Stimulated activated CD8-positive, alpha-beta memory T cell treated with anti-CD3 and anti-CD28 coated beads, Interleukin-15, amount 100 ng/mL, for 48 hours (primary cell): ENCODE measurements at places on chromosomes 3 and 15.

GRCh38 chr15:60395276-60396011, 2.3 kb downstream of the ANXA2 start:
- no peak for DNase-seq

DNA sequence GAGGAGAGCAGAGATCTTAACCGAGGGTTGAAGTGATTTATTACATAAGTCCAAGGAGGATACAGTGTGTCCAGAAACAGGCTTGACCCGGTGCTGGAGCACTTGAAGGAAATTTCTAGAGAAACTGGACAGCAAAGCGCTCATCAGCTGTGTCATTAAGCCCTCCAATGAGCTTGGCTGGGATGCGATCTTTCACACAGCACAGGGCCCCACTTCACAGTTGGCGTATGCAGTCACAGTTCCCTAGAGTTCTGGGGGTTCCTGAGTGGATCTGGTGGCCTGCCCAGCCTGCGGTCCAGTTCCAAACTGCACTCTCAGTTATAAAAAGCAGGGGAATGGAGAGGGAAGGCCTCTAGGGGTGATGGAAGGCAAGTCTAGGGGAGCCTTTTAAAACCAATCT, 13.6 kb downstream of the ST8SIA2 start:
- no peak for DNase-seq

- no peak for DNase-seq
Observed at GRCh38 chr15:92624401-92624991, 31.1 kb downstream of the FAM174B start.

GRCh38 chr3:134718726-134719125, 67.9 kb upstream of the KY start:
- DNase-seq, result no peak

DNA sequence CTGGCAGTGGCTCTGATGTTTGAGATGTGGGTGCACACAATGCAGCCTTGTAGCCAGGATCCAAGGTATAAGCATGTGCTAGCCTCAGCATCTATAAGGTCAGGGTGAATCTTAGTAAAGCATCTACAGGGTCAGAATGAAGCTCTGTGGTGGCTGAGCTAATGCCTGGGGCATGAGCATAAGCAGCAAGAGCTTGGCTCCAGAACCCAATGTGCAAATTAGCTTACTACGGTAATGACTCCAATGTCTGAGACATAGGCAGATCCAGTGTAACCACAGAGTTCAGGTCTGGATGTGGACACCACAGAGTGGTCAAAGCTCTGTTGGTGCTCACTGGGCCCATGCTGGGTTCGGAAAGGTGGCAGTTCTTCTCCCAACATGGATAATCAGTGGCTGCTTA, 304.5 kb upstream of the NECTIN3 start:
- no peak for DNase-seq

- DNase-seq, result no peak
Observed at GRCh38 chr15:100769043-100769974, 110.3 kb upstream of the ALDH1A3 start.

DNA sequence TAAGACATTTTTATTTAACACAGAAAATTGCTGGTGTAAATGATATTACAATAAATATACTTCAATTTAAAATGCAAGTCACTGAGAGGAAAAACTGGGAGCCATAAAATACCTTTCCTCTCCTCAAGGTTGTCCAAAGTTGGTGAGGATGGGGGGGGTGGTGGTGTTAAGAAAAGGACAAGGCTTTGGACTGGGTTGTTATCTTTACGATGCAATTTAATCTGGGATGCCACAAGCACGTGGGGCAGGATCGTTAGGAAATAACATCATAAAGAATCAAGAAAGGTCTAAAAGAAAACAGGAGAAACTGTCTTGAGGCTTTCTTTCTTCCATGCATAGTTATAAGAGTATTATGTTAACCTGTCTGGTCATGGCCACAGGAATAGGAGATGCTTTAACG, 66.9 kb downstream of the NMNAT3 start:
- DNase-seq, result no peak

DNA sequence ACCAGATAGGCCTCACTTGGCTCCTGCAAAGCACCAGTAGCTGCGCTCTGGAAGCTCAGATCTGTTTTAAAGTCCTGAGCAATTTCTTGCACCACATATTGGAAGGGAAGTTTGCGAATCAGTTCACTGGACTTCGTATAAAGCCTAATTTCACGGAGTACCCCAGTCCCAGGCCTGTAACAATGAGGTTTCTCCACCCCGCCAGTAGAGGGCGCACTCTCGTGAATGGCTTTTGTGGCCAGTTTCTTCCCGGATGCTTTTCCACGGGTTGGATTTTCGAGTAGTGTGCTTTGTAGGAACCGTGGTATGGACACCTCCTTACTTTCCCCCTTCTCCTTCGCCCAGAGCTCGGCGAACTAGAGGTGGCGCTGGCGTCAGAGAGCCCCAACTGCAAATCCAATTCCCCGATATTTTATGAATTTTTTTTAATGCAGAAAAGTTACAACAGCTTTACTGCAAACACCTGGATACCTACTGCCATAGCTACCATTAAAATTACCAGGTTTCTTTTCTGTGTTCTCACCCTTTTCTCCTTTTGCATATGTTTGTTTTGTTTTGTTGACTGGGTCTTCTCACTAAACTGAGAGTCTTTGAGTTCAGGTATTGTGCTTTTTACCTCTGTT, 13.3 kb downstream of the RARB start:
- no peak for DNase-seq

GRCh38 chr3:17125738-17126442, 241.1 kb downstream of the PLCL2 start:
- no peak for DNase-seq

- no peak for DNase-seq
Observed at GRCh38 chr3:10370429-10370828, 49.5 kb upstream of the SEC13 start.

DNA sequence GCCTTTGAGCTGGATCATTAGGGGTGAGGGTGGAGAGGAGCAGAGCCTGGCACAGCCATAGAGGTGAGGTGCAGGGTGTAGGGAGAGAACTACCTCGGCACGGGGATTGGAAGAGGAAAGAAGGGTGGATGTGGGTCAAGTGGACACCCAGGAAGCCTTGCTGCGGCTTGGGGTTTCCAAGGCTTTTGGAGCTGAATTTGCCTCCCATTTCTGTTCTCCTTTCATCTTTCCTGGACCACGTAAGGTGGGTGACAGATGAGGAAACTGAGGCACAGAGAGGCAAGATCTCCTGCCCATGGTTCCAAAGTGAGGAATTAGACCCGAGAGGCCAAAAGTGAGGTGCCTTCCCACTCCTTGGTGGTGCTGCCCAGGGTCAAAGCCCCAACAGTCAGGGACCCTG, 35.4 kb upstream of the SFMBT1 start:
- DNase-seq, result no peak

DNA sequence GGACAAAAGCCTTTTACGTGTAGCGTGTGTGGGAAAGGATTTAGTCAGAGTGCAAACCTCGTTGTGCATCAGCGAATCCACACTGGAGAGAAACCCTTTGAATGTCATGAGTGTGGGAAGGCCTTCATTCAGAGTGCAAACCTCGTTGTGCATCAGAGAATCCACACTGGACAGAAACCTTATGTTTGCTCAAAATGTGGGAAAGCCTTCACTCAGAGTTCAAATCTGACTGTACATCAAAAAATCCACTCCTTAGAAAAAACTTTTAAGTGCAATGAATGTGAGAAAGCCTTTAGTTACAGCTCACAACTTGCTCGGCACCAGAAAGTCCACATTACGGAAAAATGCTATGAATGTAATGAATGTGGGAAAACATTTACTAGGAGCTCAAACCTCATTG, 10.5 kb downstream of the ZNF35 start:
- DNase-seq, result no peak

DNA sequence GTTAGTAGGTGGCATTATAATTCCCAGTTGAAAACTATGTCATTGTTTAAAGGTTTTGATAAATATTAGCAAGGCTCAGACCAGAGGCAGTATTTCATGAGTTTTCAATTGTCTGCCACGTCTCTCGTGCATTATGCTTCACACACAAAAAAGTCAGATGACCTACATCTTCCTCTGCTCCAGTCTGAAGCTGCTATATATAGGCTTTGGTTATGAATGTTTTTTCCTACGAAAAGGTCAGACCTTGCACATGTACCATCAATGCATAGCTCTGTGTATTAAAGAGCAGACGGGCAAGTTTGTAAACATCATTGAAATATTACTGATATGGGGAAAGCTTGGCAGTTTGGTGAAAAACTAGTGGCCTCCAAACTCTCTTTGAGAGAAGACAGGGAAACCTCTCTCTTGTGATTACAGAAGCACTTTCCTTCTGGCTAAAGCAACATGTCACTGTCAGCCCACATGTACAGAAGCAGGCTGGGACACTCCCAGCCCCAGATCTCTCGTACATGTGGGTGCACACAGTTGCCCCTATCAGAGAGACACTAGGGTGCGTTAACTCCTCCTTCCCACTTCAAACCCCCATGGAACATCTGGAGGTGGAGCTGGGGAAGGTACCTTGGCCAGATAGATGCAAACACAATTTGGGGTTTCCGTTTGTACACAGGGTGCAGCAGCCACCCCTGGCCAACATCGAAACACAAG, 184.0 kb upstream of the BCL6 start:
- no peak for DNase-seq

GRCh38 chr3:97793420-97794019, 28.3 kb upstream of the CRYBG3 start:
- no peak for DNase-seq

GRCh38 chr3:195895078-195895860, 13.1 kb downstream of the TNK2 start:
- DNase-seq, result peak; percentile 37

DNA sequence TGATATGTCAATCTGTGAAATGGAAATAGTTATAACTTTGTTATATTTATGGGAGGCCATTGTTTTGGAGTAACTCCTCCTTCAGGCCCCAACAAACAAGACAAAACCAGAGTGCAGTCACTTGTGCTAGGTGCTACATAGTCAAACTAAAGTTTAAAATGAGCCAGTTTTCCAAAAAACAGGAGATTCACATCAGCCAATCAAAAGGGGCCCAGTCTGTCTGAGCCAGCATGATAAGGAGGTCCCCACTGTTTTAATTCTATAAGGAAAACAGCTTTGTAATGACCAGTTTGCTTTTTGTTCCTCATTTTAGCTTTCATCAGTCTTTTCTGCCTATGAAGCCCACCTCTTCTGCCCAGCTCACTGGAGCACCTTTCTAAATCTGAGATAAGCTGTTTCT, 94.7 kb upstream of the SLC7A14 start:
- DNase-seq, result no peak

GRCh38 chr3:116707531-116707930, 2.0 kb upstream of the TUSC7 start:
- no peak for DNase-seq

DNA sequence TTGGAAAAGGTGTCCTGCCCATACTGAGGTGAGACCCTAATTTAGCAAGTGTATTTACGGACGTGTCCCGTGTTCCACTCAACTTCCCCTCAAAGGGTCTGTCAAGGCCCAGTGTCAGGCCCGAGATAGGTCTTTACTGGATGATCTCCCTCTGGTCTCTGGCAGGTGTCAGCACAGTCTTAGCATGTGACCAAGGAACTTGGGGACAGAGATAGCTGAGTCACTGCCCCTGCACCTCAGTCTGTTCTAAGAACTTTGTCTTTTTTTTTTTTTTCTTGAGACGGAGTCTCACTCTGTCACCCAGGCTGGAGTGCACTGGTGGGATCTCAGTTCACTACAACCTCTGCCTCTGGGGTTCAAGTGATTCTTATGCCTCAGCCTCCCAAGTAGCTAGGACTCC, 32.1 kb upstream of the ALPK3 start:
- no peak for DNase-seq

GRCh38 chr3:155149494-155149893, 69.4 kb downstream of the MME start:
- DNase-seq, result no peak

DNA sequence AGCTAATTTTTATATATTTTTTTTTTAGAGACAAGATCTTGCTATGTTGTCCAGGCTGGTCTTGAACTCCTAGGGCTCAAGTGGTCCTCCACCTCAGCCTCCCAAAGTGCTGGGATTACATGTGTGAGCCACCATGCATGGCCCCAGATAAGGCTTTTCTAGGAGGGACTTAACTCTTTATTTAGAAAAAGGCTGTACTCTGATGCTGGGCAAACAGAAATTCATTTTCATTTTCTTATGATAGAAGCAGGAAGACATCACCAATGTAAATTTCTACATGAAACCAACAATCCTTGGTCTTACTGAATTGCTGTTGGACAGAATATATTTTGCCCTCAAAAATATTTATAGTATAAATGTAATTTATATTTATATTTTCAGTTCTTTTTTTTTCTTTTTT, 9.6 kb downstream of the NIPA1 start:
- no peak for DNase-seq

DNA sequence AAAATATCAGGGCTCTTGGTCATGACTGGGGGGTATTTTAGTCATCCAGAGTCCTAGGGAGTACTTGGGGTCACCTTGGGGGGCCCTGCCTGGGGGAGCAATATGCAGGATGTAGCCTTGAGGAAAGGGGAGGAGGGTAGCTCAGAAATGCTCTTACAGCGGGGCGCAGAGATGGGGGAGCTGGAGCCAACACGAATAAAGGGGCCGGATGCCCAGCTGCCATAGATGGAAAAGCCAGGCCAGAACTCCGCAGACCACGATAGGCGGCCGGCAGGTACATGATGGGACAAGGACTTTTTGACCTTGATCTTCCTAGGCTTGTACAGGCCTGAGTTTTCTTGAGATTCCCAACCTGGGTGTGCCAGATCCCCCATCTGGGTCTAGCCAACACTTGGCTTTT, 47.7 kb upstream of the SLC6A1 start:
- DNase-seq, result no peak

DNA sequence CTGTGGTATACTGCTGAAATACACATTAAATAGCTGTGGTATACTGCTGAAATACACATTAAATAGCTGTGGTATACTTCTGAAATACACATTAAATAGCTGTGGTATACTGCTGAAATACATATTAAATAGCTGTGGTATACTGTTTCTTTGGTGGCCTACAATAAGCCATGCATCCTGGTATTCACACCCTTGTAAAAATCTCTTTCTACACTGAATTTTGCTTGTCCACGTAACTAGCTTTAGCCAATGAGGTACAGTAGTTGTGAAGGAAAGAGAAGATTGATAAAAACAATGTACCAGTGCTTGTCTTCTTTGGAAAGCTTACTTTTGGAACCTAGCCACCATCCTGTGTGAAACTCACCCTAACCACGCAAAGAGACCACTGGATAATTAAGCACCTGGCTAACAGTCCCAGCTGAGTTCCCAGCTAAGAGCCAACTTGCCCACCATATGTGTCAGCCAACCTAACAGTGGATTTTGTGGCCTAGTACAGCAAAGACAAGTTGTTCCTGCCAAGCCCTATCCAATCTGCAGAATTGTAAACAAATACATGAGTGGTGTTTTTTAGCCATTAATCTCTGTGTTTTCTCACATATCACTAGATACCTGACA, 103.4 kb upstream of the MELTF start:
- no peak for DNase-seq

DNA sequence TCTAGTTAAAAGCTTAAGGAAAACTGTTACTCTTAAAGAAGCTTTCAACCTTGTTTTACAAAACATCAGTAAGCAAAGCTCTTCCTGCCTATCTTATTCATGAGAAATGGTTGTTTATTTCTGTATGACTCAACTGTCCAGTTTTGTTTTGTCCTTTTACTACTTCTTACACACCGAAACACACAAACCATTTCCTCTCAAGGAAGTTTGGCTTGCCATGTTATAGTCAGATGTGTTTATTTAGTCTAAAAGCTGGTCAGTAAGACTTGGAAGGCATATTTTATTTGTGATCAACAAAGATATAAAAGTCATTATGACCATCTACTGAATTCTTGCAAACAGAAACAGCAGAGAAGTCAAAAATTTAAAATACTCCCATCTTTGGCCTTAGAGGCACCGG, 53.2 kb upstream of the RBSN start:
- DNase-seq, result no peak

- no peak for DNase-seq
Observed at GRCh38 chr15:75229191-75230015, 27.7 kb downstream of the C15orf39 start.

- no peak for DNase-seq
Observed at GRCh38 chr15:68987120-68987519, 27.4 kb upstream of the NOX5 start.
